Tibial artery (tissue), 4 donors: ENCODE measurements at places on chromosomes 13 and 19.

DNA sequence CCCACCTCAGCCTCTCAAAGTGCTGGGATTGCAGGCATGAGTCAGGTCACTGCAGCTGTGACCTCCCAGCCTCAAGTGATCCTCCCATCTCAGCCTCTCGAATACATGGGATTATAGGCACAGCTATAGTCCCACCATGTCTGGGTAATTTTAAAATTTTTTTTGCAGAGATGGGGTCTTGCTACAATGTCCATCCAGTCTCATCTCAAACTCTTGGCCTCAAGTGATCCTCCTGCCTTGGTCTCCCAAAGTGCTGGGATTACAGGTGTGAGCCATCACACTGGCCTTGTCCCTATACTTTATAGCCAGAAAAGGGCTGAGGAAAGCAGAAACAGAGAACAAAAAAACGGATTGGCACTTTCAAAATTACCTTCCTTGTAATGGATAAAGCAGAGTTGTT lies 4.8 kb upstream of the FBXO27 start:
- H3K27ac ChIP-seq, result no peak overlapping the region
- peaks cover 4% of the 10 kb centered on the region for H3K4me1 ChIP-seq
- no peak for DNase-seq

- no peak for DNase-seq
- H3K27me3 ChIP-seq, result no peaks in the 10 kb centered on the region
These were observed 19.7 kb downstream of the RANBP3 start for GRCh38 chr19:5958074-5958850.

DNA sequence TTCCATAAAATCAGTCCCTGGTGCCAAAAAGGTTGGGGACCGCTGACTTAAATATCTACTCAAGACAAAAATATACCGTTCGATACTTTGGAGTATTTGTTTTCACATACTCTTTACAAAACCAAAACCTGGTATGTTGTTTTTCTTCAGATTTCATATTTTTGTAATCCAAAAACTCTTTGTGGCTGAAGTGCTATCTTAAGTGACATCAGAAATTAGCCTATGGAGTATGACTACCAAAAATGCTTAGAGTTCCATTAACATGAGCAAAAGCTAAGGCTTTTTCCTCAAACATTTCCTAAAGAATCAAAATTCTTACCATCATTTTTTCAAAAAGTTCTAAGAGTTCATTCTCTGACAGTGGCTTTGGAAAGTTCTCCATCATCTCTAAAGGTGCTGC lies 52.0 kb downstream of the DIAPH3 start:
- H3K27ac ChIP-seq, result no peak overlapping the region
- H3K27me3 ChIP-seq, result no peaks in the 10 kb centered on the region
- H3K4me1 ChIP-seq, result no peaks in the 10 kb centered on the region
- no peaks in the 10 kb centered on the region for H3K36me3 ChIP-seq
- no peak for DNase-seq

DNA sequence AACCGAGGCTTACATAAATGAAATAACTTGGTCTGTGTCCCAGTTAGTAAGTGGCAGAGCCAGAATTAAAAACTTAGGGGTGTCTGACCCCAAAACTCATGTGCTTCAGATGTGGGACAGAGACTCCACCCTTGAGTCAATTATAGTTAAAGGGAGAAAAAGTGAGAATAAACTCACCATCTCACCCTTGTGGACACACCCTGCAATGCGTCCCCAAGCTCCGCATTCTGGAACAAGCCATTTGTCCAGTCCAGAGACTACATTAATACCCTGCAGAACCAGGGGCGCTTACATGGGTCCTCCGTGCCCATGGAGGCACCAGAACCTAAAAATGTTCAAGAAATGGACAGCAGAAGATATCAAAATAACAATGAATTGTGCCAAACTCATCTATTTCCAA lies 207.0 kb upstream of the ZNF507 start:
- no peak overlapping the region for H3K27ac ChIP-seq
- no peaks in the 10 kb centered on the region for H3K36me3 ChIP-seq
- H3K4me1 ChIP-seq, result no peaks in the 10 kb centered on the region

DNA sequence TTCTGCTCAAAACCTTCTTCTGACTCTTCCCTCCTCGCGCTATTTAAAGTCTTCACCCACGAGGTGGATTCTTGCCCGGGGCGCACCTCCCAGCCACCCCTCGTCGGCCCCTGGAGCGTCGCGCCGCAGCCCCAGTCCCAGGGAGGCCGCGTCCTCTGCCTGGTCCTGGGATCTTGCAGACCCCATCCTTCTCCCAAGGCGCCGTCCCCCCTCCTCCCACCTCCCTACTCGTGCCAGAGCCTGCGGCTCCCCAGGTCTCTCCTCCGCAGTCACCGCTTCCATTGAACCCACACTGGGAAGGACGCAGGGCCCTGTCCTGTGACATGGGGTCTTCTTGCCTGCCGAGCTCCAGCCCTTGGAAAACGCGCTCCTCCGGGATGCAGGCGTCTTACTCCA lies 486 bp downstream of the ZNF808 start:
- DNase-seq, result no peak
- H3K27me3 ChIP-seq, result no peaks in the 10 kb centered on the region
- H3K4me1 ChIP-seq, result peaks cover 13% of the 10 kb centered on the region
- H3K36me3 ChIP-seq, result no peaks in the 10 kb centered on the region
- peak overlapping the region; percentile 70 for H3K4me3 ChIP-seq

DNA sequence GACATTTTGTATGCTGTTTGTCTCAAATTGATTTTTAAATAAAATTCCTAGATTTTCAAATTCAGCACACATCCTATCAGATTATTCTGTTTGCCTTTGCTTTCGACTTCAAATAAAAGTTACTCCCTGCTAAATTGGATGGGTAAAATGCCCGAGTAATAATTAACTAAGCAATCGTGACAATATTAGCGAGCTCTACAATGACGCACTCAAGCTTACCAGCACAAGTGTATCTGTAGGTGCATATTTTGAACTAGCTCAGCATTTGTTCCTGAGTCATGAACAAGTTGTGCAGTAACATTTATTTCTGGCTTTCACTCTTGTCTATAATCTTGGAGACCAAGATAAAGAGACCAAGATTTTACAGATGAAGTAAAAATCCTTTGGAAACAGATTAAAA lies 113.4 kb downstream of the UBL3 start:
- H3K27me3 ChIP-seq, result peaks cover 9% of the 10 kb centered on the region
- no peak overlapping the region for H3K27ac ChIP-seq
- no peaks in the 10 kb centered on the region for H3K36me3 ChIP-seq

DNA sequence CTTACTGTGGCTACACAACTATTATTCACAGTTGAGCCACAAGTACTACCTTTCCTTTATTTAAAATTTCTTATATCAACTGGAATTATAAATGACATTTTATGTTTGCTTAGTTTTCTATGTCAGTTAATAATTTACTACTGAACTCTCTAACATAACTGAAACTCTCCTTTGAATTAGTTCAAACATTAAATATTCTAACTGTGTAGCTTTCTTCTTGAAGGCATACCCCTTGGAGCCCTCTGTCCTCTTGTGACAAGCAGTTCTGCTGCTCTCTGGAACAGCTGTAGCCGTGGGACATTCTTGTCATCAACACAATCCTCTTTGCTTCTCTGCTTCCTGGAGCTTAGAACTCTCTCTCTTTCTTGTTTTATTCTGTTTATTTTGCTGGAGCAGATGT lies 244.8 kb downstream of the NHLRC3 start:
- no peaks in the 10 kb centered on the region for H3K27me3 ChIP-seq
- DNase-seq, result no peak
- H3K36me3 ChIP-seq, result no peaks in the 10 kb centered on the region
- no peak overlapping the region for H3K4me3 ChIP-seq
- H3K4me1 ChIP-seq, result no peaks in the 10 kb centered on the region
- no peak overlapping the region for H3K27ac ChIP-seq

DNA sequence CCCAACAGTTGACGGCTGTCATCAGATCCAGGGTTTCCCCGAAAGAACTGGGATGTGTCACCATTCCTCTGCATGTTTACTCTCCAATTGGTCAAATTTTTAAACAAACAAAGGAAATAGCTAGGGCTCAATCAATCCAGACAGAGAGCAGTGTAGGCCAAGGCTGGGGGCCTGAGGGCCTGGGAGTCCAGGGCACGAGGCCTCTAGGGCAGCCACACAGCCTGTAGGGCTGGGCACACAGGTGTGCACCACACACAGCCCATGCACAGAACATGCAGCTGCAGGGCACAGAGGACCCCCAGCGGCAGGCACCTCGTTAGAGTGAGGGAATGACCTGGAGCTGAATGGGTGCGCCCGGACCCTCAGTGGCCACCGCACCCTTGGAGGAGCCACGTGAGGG lies 9.5 kb downstream of the MIER2 start:
- peaks cover 26% of the 10 kb centered on the region for H3K36me3 ChIP-seq
- no peak overlapping the region for H3K4me3 ChIP-seq
- no peaks in the 10 kb centered on the region for H3K4me1 ChIP-seq
- no peak overlapping the region for H3K27ac ChIP-seq
- H3K27me3 ChIP-seq, result no peaks in the 10 kb centered on the region

DNA sequence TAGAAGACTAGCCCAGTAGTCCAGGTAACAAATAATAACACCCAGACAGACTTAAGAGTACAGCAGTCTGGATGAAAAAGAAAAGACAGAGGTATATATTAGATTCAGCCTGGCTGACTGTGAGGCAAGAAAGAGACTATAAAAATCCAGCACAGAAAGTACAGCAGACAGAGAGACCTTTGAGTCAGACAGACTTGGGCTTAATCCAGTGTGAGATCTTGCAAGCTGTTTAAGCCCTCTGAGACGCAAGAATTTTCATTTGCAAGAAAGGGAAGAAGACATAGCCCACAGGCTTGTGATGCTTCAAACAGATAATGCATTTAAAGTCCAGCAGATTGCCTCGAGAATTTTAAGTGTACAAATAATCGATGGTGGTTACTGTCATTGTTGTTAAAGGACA lies 471.4 kb downstream of the LIG4 start:
- H3K4me1 ChIP-seq, result no peaks in the 10 kb centered on the region
- no peaks in the 10 kb centered on the region for H3K36me3 ChIP-seq
- no peaks in the 10 kb centered on the region for H3K27me3 ChIP-seq
- DNase-seq, result no peak
- no peak overlapping the region for H3K4me3 ChIP-seq

- no peak overlapping the region for H3K27ac ChIP-seq
- DNase-seq, result no peak
- no peaks in the 10 kb centered on the region for H3K4me1 ChIP-seq
- no peaks in the 10 kb centered on the region for H3K27me3 ChIP-seq
- H3K4me3 ChIP-seq, result no peak overlapping the region
These were observed 330.2 kb downstream of the MZT1 start for GRCh38 chr13:72397265-72397664.

DNA sequence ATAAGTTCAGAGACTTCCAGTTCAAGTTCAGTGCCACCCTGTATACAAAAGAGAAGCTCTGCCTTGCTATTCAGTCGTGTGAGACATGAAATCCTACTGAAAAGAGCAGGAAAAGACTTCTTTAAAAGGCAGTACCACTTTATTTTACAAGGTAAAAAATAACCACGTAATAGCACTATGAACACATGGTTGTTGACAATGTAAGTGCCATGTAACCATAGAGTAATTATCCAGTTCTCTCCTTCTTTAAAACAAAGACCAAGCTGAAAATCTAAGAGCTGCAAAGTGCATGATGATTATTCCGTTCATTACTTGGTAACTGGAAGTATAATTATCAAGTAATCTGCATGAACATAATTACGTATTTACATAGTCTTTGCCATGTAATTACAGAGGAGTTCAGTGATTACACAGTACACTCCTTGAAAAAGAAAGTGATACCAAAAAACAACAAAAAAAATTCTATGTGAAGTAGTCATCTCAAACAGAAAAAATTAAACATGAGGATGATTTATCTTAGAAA lies 288.7 kb downstream of the EFNB2 start:
- H3K36me3 ChIP-seq, result no peaks in the 10 kb centered on the region
- no peaks in the 10 kb centered on the region for H3K27me3 ChIP-seq
- no peak for DNase-seq
- no peak overlapping the region for H3K27ac ChIP-seq
- H3K4me1 ChIP-seq, result no peaks in the 10 kb centered on the region

GRCh38 chr13:30864433-30865122 lies 41.5 kb upstream of the MEDAG start:
- H3K27me3 ChIP-seq, result no peaks in the 10 kb centered on the region
- peaks cover 55% of the 10 kb centered on the region for H3K4me1 ChIP-seq
- H3K4me3 ChIP-seq, result no peak overlapping the region
- DNase-seq, result no peak
- no peaks in the 10 kb centered on the region for H3K36me3 ChIP-seq

- no peaks in the 10 kb centered on the region for H3K4me1 ChIP-seq
- H3K27me3 ChIP-seq, result no peaks in the 10 kb centered on the region
- DNase-seq, result no peak
- no peak overlapping the region for H3K27ac ChIP-seq
These were observed 140.8 kb downstream of the SHISA2 start for GRCh38 chr13:25910991-25911419.

DNA sequence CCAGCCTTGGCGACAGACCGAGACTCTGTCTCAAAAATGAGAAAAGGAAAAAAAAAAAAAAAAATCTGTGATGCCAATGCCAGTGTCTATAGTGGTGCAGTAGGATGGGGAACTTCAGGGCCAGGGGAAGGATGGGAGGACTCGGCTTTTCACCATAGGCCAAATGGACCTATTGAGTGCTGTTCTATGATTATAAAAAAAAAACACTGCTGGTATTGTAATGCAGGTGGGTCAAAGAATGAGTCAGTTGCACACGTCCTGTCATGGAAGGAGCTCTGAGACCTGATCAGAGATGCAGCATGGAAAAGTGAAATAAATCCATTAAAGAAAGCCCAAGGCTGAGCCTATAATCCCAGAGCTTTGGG lies 7.0 kb downstream of the DNAJB1 start:
- no peak for DNase-seq
- H3K4me1 ChIP-seq, result peaks cover 12% of the 10 kb centered on the region
- no peak overlapping the region for H3K4me3 ChIP-seq
